ENCODE measurements at places on chromosomes 2 and 18.

DNA sequence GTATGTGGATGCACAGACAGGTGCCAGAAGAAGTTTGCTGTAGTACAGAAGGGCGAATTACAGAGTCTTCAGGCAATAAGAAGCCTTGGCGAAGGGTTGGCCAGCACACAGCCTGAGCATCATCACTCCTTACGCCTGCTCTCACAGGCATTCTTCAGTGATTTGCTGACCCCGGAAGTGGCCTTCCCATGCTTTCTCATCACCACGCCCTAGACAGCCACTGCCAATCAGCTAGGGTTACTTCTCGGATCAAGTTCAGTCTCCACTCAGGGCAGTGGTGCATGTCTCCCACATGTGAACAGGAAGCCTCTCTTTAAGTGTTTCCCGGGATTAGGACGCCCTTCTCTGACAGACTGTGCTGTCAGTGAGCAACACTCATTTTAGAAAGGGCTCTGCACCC is 81.8 kb downstream of the C1QL2 start:
- no peak for DNase-seq

DNA sequence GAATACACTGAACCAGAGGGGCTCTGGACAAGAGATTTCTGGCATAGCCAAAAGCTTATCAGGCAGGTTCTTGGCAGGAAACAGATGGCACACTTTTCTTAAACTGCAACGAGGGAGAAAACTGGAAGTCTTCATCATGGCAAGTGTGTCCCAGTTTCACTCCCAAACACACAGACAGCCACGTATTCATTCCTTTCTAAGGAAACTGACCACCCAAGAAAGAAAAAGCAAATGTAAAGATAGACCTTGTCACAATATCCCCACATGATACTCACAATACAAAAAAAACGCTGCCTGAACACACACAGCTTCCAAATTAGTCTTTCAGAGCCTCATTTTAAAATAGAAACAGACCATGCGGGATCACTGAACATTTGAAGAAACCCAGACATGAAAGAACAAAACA is 40.6 kb upstream of the RTTN start:
- no peak for DNase-seq

DNA sequence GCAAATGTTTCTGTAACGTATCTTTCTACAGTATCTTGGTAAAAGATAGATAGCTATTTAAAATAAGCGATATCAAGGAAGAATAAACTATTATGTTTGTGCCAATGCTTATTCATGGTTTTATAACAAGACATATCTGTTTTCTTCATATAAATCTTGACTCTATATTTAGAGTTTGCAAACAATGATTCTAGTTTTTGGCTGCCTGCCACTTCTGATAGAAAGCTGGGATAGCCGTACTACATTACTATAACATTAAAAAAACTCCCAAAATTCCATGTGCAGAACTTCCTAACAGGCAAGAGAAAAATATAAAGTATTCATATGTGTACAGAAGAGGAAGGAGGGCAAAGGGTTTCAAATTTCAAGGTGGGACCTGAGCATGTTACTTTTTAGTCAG is 985.0 kb downstream of the BCL11A start:
- DNase-seq: no peak

DNA sequence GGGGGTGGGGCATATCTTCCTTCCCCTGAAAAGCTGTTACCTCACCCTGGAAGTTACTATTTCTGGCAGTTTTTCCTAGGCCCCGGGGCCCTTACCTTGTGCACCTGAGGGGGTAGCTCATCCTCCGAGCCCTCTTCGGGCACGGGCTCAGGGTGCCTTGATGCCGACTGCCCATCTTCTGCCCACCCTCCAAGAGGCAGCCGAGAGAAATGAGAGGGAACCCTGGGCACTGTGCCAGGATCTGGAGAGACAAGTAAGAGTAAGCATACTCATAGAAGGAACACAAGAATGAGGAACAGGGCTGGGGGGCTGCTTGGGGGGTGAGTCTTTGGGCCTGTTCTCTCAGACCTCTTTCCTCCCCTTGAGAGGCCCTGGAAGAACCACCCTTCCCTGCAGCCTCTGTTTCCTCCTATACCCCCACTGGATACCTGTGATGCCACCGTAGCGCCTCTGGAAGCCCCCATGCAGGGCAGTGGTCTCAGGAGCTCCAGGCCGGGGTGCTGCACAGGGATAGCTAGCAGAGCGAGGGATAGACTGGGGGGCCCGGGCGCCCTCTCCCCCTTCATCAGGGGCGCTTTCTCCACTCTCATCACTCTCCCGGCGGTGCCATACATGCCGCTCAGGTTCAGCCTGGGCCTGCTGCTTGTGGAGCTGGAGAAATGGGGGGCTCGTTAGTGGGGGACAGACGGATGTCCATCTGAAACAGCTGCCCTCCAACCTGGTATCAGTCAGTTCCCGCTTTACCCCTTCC is 2.1 kb upstream of the ABCB6 start:
- no peak for DNase-seq

GRCh38 chr2:218898109-218898878 is 17.6 kb downstream of the WNT10A start:
- peak; percentile 79 for DNase-seq

DNA sequence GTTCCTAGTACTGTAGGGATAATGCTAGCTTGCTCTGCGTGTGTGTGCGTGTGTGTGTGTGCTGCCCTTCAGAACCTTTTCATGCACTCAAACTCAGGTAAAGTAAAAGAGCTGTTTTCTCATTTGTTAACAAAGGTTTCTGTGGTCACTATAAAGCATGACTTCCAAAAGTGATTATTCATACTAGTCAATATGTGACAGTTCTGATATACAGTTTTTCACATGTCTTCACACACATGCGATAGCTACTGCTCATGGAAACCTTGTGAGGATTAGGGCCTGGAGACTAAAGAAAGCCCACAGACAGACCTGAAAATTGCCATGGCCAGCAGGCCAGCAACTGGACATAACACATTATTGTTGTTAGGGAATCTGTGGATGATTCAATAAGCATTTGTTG is 56.9 kb upstream of the NEMP2 start:
- DNase-seq: no peak

GRCh38 chr2:201150454-201151020 is 32.4 kb upstream of the CASP10 start:
- DNase-seq: no peak

- DNase-seq: no peak
Measured at GRCh38 chr2:45741161-45741850, 89.8 kb downstream of the PRKCE start.

GRCh38 chr2:15729709-15730544 is 138.3 kb downstream of the DDX1 start:
- no peak for DNase-seq

DNA sequence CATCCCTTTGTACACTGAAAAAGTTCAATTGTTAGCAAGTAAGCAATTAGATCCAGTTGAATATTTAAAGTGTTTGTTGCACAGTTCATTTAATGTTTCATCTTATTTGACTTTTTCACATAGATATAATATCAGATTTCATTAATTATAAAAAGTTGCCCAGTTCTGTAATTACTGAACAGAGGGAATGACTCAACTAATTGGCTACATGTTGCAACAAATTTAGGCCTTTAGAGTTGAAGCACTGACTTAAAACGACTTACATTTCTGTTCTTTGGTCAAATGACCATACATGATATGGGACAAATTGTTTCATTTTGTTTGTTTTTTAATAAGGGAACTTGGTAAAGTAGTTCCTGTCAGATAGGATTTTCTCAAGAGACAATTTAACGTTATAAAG is 68.5 kb upstream of the FAM117B start:
- no peak for DNase-seq

DNA sequence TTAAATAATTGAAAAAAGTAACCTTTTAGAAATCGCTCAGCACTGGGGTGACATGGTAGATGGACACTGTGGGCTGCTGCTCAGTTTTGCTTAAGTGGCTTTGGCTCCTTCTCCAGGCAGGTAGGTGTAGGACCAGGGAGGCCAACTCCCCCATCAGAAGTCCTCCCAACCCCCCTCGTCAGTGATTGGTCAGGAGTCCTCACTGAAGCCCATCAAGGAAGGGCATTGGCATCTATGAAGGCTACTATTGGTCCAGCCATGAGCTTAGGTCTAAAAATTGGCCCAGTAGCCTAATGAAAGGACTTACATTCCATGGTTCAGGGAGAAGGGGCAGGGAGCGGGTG is 34.7 kb downstream of the ST3GAL5 start:
- DNase-seq: no peak

- DNase-seq: no peak
Measured at GRCh38 chr18:60693426-60693825, 320.9 kb upstream of the MC4R start.

DNA sequence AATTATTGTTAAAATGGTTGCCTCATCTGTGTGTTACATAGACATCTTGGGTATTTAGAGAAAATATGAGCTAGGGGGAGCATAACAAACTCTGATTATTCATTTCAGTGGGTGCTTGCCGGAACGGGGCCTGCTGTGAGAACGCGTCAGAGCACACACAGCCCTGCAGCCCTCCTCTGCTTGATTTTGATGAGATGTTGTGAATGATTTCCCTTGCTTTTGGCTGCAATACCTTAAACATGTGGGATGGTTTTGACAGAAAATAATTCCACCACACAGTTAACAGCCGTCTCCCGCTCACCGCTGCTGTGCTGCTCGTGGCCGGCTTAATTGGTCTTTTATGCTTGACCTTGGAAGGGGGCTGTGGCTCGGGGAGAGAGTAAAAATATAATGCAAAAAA is 49.9 kb upstream of the TXNDC2 start:
- DNase-seq: no peak

DNA sequence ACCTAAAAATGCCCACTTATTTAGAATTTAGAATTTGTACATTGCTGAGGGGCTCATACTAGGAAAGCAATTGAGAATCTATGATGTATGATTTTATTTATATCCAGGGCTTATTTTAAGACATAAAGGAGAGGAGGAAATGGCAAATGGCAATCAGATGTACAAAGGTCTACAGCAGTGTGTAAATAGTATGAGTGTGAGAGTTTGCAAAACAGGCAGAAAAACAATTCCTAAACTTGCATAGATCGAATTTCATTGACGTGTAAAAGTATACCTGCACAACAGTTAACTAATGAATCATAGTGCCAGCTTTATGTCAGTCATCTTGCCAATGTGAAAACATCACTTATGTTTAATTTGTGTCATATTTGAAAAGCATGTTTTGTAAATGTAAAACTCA is 718.7 kb upstream of the GCFC2 start:
- no peak for DNase-seq

- DNase-seq: no peak
Measured at GRCh38 chr2:73582364-73582763, 59.9 kb downstream of the NAT8 start.

GRCh38 chr2:219612577-219613286 is 14.7 kb upstream of the SLC4A3 start:
- no peak for DNase-seq

GRCh38 chr2:79530443-79530842 is 17.6 kb downstream of the CTNNA2 start:
- no peak for DNase-seq

DNA sequence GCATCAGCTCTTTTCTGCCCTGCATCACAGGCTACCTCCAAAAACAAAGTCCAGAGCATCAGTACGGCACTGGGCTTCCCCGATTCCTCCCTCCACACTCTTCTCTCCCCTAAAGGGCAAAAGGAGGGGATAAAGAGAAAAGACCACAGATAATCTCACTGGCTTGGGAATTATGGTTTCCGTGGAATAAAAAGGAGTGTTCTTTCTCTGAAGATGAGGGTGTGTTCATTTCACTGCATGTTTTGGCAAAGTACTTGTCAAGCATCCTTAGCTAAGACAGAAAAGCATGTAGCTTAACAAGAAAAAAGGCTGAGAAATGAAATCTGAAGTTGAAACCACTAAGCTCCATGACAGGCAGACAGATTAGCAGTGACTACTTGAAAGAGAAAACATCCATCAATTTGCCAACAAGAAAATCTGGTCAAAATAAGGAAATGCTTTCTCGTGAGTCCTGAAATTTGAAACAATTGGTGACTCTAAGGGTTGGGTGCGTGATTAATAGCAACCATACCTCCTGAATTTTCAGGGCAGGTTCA is 20.6 kb upstream of the DSG3 start:
- DNase-seq: no peak

GRCh38 chr2:80579756-80580155 is 275.2 kb upstream of the LRRTM1 start:
- no peak for DNase-seq

Data from stimulated activated CD8-positive, alpha-beta memory T cell treated with anti-CD3 and anti-CD28 coated beads, Interleukin-15, amount 100 ng/mL, for 1 hour (primary cell).